Caco-2 (cell line): ENCODE measurements at places on chromosomes 7 and 10.

DNA sequence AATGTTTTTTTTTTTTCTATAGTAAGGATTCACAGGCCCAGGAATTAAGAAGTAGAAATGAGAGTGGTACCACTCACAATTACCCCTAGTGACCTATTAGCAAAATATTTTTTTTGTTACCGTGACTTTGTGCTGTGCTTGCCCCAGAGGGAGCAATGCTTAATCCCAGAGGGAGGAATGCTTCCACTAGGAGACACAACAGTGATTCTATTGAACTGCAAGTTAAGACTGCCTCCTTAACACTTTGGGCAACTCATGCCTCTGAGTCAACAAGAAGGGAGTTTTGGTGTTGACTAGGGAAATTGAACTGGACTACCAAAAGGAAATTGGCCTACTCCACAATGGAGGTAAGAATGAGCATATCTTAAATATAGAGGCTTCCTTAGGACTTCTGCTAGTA is 17.2 kb upstream of the MEOX2 start:
- DNase-seq: no peak

- DNase-seq: no peak
These were observed 113.3 kb downstream of the EBF3 start for GRCh38 chr10:129850790-129851189.

- no peak for DNase-seq
These were observed 35.5 kb downstream of the NHLRC2 start for GRCh38 chr10:113889911-113890310.

DNA sequence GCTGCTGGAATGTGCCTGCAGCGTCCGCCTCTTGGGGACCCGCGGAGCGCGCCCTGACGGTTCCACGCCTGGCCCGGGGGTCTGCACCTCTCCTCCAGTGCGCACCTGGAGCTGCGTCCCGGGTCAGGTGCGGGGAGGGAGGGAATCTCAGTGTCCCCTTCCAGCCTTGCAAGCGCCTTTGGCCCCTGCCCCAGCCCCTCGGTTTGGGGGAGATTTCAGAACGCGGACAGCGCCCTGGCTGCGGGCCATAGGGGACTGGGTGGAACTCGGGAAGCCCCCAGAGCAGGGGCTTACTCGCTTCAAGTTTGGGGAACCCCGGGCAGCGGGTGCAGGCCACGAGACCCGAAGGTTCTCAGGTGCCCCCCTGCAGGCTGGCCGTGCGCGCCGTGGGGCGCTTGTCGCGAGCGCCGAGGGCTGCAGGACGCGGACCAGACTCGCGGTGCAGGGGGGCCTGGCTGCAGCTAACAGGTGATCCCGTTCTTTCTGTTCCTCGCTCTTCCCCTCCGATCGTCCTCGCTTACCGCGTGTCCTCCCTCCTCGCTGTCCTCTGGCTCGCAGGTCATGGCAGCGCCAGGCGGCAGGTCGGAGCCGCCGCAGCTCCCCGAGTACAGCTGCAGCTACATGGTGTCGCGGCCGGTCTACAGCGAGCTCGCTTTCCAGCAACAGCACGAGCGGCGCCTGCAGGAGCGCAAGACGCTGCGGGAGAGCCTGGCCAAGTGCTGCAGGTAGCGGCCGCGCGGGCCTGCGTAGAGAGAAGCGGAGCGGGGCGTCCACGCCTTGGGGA is 645 bp downstream of the SLC26A4 start:
- DNase-seq: peak; percentile 72

- no peak for DNase-seq
These were observed 184.5 kb upstream of the BMPER start for GRCh38 chr7:33720870-33721269.

GRCh38 chr7:138690495-138690894 is 10.7 kb downstream of the SVOPL start:
- no peak for DNase-seq

- no peak for DNase-seq
These were observed 7.3 kb upstream of the ABLIM1 start for GRCh38 chr10:114665406-114665805.
